Activated CD4-positive, CD25-positive, alpha-beta regulatory T cell (primary cell): ENCODE measurements at places on chromosomes 1 and 21.

- DNase-seq = no peak
These were observed 20.6 kb downstream of the ADORA1 start for GRCh38 chr1:203148127-203148526.

DNA sequence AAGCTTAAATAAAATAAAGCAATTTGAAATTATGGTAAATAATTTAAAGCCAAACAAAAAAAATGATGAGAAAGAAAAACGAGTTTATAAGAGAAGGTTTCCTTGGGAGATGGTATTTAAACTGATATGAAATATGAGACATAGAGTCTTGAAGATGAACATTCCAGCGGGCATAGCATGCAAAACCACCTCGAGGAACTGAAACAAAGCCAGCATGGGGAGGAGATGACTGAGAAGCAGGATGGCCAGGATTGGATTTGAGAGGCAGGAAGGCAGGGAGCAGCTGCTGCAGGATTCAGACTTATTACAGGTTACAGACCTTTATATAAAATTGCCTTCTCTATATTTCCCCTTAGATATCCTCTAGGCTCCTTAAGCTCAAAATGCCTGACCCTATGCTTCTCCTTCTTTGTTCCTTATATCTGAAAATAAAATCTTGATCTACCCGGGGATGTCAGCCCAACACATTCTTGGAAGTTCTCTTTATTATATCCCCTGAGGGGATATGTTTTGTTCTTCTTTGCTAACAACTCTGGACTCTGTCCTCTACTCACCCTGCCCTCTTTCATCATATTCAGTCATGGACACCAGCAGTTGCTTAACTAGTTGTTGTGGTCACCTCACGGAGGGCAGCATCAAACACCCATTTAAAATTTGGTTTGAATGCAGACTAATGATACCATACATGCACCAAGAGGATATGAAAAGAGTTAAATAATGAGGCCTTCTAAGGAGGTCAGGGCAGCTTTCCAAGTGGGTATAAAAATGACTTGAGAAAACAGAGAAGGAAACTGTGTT is 719.1 kb upstream of the B3GALT2 start:
- no peak for DNase-seq

DNA sequence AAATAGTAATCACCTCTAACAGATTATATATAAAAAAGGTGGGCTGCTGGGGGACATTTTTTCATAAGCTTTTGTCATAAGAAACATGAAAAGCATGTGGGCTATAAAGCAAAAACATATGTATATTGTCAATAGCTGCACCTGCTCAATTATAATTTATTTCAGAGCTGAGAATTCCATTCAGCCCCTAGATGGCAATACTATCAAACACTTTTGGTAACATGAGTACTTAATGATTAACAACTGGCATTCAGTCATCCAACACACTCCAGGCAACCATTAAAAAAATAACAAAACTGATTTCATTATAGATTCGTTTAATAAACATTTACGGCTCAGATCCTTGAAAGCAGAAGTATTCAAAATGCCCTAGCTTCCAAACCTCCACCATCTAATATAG is 115.1 kb downstream of the KCTD3 start:
- no peak for DNase-seq

DNA sequence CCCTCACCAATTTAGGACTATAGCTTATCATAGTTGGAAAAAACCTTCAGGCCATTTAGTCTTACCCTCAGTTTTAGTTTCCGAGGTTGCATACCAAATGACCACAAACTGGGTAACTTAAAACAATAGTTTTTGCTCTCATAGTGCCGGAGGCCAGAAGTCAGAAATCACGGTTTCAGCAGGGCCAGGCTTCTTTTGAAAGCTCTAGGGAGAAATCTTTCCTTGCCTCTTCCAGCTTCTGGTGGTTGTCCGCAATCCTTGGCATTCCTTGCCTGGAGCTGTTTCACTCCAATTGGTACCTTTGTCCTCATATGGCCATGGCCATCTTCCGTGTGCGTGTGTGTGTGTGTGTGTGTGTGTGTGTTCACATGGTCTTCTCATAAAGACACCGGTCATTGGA is 12.4 kb upstream of the PLXNA2 start:
- no peak for DNase-seq

GRCh38 chr1:59156526-59157199 is 140.2 kb upstream of the FGGY start:
- DNase-seq = no peak

GRCh38 chr1:155968670-155969069 is 9.7 kb downstream of the ARHGEF2 start:
- DNase-seq = no peak

GRCh38 chr1:205837382-205837970 is 12.5 kb downstream of the PM20D1 start:
- no peak for DNase-seq

DNA sequence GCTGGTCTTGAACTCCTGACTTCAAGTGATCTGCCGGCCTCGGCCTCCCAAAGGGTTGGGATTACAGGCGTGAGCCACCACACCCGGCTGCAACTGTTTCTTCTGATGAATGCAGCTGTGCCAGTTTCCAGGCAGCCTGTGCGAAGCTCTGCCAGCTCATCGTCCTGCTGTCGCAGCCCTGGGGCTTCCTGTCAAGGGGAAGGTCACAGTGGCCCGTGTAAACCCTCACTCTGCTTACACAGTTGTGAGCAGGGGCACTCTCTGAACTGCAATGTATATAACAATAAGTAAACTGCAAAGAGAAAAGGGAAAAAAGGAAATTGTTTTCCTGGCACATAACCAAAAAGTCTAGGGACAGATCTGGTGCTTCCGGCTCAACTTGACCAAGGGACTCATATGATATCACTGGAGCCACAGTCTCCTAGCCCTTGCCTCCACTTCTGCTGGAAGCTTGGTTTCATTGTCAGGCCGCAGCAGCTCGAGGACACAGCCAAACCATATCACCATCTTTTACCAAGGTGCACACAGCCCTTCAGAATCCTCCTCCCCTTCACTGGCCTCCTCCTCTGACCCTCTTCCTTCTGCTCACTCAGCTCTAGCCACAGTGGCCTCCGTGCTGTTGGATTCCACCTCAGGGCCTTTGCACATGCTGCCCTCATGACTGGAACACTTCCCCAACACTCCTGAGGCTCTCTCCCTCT is 22.8 kb upstream of the LBR start:
- no peak for DNase-seq
